ENCODE measurements at places on chromosomes 6 and 20. TPM values are rescaled to one million over a fixed set of nuclear protein-coding genes. Genes with fewer than 3 reads are reported as not detected.

Gene SLC22A23
- polyA plus RNA-seq = 10.4 TPM

Gene TPBG
- 23.1 TPM for polyA plus RNA-seq

Gene MCHR2
- polyA plus RNA-seq = not detected

Gene SLC22A3
- polyA plus RNA-seq = 4.4 TPM

Gene OPRL1
- polyA plus RNA-seq = 1.2 TPM

Gene CALHM6
- 5.6 TPM for polyA plus RNA-seq

Gene NKAIN2
- polyA plus RNA-seq = 34.6 TPM

Gene LY6G6F
- 1.0 TPM for polyA plus RNA-seq

Gene TPD52L1
- 114 TPM for polyA plus RNA-seq

Gene TCF21
- polyA plus RNA-seq = 210 TPM

All from right renal pelvis (tissue), 4 donors.